Upper lobe of left lung (tissue), 6 donors: ENCODE measurements at places on chromosomes 1 and 21.
A peak's percentile ranks its signal among the peaks of the same experiment; 100 is the strongest.

- DNase-seq = no peak
Measured at GRCh38 chr1:92743221-92743620, 41.7 kb downstream of the EVI5 start.

GRCh38 chr1:107739201-107739600 is 225.8 kb downstream of the VAV3 start:
- DNase-seq = no peak

GRCh38 chr1:162360874-162361260 is 15.8 kb downstream of the SPATA46 start:
- DNase-seq = no peak

DNA sequence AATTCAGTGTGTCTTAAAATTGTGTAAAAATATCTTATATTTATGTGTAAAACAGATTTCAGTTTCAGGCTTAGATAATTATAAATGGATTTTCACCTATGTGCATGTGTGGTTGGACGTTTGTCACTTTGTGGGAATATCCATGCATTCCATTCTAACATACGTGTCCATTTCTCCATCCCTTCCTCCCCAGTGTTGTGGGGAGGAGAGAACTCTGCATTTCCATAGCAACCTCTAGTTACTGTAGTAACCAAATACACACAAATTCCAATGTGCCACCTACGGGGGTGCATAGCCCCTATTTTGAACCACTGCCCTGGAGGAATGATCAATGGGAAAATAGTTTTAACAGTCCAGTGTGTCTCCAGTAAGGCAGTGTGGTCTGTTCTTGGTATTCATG is 79.0 kb downstream of the RASAL2 start:
- DNase-seq = no peak

GRCh38 chr1:173097001-173097400 is 46.3 kb upstream of the TNFSF18 start:
- DNase-seq = no peak

DNA sequence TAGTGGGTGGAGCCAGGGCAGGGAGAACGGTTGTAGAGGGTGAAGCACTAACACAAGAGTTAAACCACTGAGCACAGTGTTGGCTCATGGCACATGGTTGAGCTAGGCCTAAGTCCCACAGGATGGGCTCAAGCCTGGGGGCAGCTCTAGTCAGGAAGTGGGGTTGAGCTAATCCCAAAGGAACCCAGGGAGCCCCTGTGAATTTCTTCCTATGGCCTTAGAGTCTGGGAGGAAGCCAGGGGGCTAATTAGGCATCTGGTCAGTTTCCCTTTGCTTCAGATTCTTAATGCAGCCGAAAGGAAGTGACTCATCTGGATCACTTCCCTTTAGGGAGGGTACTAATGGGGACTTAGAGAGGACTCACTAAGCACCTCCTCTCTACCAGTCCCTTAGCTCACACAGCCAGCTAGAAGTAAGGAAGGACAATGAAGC is 10.1 kb downstream of the CFAP45 start:
- peak; percentile 46 for DNase-seq

DNA sequence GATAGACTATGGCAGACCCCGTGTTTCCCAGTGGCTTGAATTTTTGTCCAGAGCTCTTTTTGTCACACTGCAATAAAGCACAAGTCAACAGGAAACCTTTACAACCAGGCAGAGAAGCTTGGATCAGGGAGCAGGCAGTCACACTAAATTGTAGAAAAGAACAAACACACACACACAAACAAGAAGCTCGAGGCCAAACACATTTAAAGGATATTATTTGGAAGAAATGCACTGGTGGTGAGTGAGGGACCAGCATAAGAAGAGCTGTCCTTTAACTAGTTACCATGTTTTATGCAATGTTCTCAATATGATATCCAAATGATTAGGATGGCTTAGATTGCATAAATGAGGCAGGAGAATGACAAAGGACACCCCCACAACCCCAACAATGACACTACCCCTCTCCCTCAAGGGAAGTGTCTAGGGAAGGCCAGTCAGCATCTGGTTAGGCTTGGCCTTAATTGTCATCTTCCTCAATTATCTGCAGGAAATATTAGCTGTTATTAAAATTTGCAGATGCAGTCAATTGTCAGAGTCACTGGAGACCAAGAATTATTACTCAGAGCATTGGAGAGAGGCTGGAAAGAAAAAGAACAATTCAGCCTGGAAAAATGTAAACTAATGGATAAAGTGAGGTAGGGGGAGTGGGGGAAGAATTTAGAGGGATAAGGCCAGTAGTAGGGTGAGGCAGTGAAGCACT is 35.3 kb downstream of the DDR2 start:
- DNase-seq = no peak

DNA sequence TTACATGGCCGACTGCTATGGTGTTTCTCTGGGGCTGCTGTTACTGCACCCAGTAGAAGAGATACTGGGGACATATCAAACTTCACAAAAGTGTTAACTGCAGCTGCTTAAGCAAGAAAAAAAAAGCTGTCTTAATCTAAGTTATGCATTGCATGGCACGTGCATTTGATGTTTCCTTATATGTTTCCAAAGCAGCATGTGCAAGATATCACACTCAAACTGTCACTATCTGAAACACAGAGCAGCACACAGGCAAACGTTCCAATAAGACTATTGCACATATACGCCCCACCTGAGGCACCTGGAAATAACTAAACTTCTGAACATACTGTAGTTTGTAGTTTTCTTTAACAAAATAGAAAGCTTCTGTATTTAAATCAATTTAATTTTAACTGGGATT is 671.4 kb upstream of the ADGRL2 start:
- no peak for DNase-seq

GRCh38 chr1:229114850-229115365 is 156.0 kb upstream of the RAB4A start:
- no peak for DNase-seq

DNA sequence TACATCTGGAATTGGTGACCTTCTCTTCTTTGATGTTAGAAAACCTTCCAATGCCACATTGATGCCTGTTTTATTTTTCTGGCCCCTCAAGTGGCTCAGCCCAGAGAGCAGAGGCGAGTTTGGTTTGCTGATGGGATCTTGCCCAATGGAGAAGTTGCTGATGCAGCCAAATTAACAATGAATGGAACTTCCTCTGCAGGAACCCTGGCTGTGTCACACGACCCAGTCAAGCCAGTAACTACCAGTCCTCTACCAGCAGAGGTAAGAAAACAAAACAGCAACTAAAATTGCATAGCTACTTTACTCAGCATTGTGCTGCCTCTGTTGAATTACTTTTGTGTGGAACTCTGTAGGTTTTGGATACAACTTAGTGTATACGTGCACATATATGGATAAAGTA is 97.6 kb downstream of the CC2D1B start:
- DNase-seq = no peak

DNA sequence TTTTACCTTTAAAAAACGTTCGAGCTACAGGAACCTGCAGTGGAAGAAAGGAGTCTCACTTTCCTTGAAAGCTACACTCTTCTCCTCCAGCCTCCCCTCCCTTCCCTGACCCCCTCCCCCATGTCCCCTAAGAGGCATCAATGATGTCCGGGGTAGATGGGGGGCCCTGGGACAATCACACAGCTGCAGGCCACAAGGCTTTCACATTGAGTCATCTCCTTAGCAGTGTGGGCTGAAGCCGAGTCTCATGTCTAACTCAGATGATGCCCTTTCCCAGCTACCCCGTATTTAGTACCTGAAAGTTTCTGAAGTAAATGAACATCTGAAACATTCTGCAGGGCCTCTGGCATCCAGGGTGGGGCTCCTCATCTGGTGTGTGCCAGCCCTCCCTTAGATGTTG is 6.3 kb upstream of the GPR25 start:
- DNase-seq = no peak

DNA sequence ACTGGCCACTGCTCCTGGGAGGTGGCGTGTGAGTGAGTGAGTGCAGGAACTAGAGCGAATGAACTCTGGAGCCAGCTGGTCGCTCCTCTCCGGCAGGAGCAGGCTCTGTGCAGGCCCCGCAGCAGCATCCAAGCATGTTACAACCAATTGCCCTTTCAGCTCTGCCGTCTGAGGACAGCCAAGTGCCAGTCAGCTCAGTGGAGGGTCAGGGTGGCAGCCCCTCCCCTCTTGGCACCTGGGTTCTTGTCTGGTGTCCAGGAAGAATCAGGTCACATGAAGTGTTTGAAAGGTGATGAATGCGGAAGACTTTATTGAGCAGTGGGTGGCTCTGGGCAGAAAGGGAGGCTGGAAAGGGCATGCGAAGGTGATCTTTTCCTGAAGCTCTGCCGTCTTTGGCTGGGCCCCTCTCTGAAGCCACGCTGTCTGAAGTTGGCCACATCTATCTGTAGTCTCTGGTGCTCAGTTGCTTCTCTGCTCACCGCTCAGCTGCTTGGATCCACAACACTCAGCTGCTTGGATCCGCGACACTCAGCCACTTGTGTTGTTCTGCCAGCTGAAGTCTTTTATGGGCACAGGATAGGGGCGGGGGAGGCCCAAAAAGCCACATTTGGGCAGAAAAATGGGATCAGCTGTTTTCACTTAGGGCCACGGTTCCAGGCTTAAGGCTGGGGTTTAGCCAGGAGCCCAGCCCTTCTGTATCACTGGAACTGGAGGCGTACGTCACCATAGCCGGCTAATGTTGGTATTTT is 139.8 kb downstream of the ADSS2 start:
- DNase-seq = no peak

DNA sequence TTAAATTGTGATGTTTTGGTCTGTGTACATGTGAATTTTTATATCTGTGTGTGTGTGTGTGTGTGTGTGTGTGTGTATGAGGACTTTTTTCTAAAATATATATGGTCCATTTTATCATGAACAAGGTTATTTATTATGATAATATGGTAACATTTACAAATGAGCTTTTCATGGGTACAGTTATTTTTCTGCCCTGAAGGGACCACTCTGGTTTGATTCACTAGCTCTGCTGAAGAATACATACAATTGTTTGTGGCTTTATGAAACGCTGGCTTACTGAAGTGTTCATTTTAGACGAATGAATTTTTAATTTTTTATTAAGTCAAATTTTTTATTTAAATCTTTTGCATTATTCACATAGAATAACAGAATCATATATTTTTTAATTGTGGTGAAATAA is 71.9 kb downstream of the SPATA46 start:
- no peak for DNase-seq

DNA sequence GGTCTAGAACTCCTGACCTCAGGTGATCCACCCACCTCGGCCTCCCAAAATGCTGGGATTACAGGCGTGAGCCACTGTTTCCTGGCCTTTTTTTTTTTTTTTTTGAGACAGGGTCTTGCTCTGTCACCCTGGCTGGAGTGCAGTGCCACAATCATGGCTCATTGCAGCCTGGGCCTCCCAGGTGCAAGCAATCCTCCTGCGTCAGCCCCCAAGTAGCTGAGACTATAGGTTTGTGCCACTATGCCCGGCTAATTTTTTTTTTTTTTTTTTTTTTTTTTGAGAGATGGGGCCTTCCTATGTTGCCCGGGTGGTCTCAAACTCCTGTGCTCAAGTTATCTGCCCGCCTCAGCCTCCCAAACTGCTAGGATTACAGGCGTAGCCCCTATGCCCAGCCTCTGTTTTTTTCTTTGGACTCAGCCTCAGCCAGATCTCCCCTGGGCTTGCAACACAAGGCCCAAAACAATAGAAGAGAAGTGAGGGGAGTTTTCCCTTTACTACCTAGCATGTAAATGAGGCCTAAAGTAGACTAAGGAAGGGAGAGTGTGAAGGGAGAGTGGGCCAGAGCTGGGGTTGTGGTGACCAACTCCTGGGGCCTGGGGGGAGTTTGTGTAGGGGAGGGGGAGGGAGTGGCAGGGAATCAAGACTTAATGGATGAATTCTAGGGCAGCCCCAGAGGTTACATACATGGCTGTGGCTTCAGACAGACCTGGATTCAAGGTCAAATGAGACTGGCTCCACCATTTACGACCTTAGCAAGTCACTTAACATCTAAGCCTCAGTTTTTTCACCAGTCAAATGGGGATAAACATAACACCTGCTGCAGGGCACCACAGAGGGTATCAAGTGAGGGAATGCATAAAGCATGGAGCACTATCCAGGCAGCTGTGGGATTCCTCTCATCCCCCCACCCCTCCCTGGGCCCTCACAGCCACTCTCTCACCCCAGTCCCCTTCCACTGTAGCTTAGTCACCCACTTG is 1.6 kb upstream of the CD52 start:
- DNase-seq = no peak

GRCh38 chr21:30443226-30443625 is 3.2 kb downstream of the KRTAP15-1 start:
- no peak for DNase-seq

GRCh38 chr1:79295967-79296366 is 289.4 kb upstream of the ADGRL4 start:
- DNase-seq = no peak

- no peak for DNase-seq
Measured at GRCh38 chr1:156293098-156293434, 2.4 kb downstream of the GLMP start.

DNA sequence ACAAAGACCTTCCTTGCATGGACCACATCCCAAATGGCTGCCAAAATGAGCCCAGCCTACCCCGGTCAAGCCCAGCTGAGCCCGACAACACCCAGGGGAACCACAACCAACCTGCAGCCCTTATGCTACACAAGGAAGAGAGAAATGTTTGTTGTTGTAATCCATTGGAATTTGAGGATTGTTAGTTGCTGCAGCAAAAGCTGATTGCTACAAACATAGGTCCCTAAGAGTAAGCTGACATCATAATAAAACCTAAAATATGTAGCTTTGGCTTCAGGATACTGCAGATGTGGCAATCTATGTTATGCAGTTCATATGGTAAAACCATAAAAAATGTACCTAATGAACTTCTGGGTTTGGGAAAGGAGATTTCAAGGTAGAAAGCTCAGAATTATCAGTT is 65.5 kb upstream of the DNAH14 start:
- DNase-seq = no peak

DNA sequence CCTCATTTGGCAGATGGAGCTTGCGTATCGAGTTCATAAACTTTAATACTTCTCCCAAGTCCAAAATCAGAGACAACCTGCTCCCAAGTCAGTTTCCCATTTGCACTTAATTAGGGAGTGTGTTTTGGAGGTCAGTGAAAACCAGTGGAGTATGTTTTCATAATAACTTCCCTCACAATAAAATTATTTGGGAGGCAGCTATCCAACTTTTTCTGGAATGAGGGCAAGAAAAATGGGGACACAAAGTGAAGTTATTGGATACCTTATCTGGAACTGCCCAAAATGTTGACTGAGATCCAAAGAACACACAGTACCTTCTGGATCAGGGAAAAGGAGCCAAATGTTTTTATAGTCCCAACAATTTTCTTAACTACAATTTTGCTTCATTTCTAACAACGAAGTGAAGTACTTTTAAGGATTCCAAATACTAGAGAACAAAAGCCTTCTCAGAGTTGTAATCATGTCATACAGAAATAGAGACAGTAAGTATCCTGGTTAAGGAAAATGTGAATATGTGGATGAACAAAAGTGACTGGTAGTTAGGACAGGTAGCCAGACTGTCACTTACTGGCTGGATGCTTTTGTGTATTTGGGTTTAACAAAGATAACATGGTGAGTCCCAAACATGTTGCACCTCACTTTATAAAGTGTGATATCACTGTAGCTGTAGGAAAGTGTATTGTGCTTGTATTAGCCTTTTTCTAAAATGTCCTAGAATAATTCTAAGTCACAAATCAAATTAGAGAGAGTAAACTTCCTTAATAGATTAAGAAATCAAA is 325.0 kb downstream of the HLX start:
- no peak for DNase-seq
